SW480 (cell line): ENCODE measurements at places on chromosomes 12 and 14.

DNA sequence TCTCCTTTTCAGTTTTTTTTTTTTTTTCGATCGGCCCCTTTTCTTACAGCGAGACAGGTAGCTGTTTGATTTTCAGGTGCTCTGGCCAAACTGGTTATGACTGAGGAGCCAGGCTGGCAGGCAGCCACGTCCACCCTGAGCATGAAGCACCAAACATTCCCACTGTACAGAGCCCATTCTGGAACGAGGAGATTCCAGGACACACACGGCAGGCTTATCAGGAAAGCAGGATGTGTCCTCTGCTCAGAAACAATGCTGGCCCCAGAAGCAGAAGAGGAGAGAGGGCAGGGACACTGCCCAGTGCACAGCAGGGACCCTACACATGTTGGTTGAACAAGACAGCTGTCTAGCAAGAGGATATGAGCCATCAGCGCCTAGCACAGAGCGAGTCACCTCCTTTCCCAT lies 3.7 kb upstream of the KRT2 start:
- DNase-seq: no peak

DNA sequence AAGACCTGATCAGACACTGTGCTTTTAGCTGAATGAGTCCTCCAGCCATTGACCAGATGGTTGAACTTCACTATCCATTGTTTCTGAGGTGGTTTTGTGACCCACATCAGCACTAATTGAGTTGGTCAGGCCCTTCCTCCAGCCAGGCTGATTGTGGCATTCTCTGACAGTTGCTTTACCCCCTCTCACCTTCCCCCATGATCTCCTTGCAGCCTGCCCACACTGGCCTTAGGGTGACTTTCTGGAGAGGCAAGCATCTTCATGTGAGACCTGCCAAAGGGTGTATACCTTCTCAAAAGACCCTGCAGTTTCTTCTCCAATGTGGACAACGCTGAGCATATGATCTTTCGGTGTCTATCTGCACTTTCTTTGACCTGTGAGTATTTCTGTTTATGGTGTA lies 83.9 kb downstream of the GPATCH2L start:
- DNase-seq: no peak

DNA sequence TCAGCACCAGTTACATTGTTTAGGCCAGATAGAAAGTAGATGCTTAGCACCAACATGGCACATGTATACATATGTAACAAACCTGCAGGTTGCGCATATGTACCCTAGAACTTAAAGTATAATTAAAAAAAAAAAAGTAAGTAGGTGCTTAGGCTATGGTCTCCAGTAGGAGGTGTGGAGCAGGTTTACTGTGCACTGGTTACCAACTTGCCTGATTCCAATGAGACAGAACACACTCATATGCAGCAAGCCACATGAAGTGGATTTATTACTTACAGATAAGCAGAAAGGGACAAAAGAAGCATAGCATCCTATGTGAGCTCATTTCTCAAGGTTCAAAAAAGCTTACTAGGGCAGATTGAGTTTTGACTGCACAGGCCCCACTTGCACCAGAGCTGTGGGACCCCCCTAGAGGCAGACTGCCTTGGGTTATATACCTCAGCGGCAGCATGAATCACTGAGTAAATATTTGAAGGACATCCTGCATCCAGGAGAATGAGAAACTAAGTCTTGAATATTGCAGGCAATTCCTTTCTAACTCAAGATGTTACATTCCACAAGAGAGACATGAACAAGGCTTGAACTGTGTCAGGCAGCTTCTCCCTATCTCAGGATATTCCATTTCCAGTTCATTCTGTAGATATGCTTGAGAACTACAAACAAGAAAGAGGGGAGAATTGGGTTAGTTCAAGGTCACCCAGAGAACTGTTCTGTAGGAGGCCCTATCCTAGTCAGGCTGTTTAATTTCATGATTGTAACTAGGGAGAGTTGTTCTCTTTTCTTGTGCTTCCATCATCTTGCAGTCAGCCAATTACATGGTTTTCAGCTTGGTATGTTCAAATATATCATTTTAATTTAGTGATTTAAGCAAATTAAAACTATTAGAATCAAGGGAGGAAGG lies 30.1 kb downstream of the LRFN5 start:
- no peak for DNase-seq

DNA sequence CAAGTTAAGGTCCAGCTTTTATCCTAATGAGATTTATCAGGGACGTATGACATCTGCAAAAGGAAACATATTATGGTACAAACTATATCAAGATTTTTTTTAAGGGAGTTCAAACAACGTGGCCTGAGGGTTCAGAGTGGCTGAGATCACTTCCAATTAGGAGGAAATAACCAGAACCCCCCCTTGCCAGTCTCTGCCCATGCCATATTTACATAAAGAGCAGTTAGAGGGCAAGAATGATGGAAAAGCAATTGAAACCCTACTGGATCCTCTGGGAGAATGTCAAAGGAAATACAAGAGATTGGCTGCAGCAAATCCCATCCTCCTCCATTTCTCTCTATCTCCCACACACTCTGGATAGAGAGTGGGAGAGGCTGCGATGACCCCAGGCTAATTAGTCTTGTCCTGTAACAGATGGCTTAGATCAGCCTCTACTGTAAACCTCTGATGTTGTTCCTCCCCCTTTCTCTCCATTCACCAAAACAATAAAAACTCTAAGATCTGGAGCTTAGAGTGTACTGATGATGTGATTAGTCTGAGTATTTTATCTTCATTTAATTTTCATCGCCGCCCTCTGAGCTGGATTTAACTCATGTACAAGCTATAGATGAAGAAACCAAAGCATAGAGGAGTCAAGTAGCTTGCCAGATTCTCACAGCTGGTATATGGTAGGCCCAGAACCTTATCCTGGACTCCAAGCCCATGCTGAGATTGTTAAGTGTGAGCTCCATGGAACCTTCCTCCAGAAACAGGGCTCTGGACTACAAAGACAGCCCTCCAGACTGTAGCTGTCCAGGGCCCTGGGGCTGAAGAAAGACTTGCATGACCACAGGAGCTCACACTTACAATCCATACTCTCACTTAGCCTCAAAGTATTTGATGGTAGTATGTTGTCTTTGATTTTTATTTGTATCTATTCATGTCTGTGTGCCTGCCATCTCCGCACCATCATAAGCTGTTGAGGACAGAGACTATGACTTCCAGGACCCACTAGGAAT lies 54.1 kb upstream of the GNG2 start:
- no peak for DNase-seq

DNA sequence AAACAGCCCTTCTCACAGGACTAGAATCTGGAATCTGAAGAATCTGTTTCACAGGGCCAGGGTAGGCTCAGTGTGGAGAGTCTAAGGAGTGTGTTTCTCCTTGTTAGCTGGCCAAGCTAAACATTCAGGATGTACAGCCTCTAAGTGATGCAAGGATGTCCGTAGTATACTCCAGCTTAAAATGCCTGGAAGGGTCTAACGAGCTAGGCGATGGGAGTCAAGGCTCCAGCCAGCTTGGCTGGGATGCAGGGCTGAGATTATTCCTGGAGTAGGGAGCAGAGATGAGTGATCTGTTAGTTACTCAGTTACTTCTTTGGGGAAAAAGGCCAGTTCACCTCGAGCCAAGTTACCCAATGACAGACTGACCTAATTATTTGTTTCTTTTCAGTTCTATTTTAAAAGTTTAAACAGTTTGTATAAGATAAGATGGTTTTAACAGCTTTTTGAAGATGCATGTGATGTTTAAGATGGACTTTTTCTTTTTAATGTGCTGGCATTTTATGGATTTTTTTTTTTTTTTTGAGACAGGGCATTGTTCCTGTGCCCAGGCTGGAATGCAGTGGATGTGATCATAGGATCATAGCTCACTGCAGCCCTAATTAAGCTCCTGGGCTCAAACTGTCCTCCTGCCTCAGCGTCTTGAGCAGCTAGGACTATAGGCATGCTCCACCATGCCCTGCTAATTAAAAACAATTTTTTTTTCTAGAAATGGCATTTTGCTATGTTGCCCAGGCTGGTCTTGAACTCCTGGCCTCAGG lies 41.1 kb downstream of the SYNE2 start:
- no peak for DNase-seq

DNA sequence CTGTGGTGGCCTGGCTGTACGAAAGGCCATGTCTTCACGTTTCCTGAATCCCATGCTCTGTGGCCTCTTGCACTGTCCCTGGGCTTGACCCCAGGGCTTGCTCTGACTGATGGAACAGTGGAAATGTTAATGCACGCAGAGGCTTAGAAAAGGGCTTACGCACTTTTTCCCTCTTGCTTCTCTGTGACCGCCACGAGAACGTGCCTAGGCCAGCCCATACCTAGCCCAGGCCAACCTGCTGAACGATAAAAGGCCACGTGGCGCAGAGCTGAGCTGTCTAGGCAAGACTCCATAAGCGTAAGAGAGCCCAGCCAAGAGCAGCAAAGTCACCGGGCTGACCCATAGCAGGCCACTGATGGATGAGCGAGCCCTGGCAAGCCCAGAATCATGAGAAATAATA lies 18.3 kb downstream of the TTC7B start:
- DNase-seq: no peak

- no peak for DNase-seq
Measured at GRCh38 chr12:49098035-49098451, 3.4 kb upstream of the DHH start.

- DNase-seq: no peak
Measured at GRCh38 chr12:54172168-54172567, 16.6 kb downstream of the SMUG1 start.
